ENCODE measurements at places on chromosomes 13 and 19. TPM values are rescaled to one million over a fixed set of nuclear protein-coding genes. Genes with fewer than 3 reads are reported as not detected.

GRCh38 chr13:114272977-114273376 is 8.4 kb upstream of the UPF3A start:
- H3K27ac ChIP-seq, result no peak overlapping the region
- no peaks in the 10 kb centered on the region for H3K27me3 ChIP-seq
- H3K4me3 ChIP-seq, result no peak overlapping the region

The WDR62 gene
- 0.99 TPM for total RNA-seq

The CEACAM4 gene
- 4.0 TPM for total RNA-seq

DNA sequence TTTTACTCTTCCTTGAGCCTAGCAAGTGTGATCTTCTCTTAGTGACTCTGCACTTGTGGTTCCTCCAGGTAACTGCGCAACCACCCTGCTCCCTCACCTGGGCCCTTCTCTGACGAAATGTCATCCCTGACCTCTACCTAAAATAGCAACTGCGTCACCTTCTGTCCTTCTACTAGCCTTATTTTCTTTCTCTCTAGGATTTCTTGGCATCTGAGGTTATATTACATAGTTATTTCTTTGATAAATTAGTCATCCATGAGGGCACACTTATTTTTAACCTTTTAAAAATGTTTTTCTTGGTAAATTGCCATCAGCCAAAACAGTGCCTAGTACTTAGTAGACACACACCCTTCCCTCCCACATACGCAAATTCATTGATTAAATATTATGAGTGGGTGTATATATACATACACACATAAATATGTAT is 355.5 kb downstream of the ENOX1 start:
- DNase-seq, result no peak
- no peaks in the 10 kb centered on the region for H3K27me3 ChIP-seq
- H3K4me3 ChIP-seq, result peak overlapping the region; percentile 18
- no peaks in the 10 kb centered on the region for H3K36me3 ChIP-seq

The SMAD9 gene
- total RNA-seq, result 34.9 TPM

GRCh38 chr13:29190298-29190697 is 370.2 kb downstream of the MTUS2 start:
- H3K4me1 ChIP-seq, result no peaks in the 10 kb centered on the region
- no peaks in the 10 kb centered on the region for H3K27me3 ChIP-seq
- no peak overlapping the region for H3K4me3 ChIP-seq
- no peak for DNase-seq
- H3K36me3 ChIP-seq, result no peaks in the 10 kb centered on the region
- H3K27ac ChIP-seq, result no peak overlapping the region

- H3K27me3 ChIP-seq, result no peaks in the 10 kb centered on the region
- no peak for DNase-seq
- no peaks in the 10 kb centered on the region for H3K36me3 ChIP-seq
- no peak overlapping the region for H3K27ac ChIP-seq
- H3K4me1 ChIP-seq, result no peaks in the 10 kb centered on the region
Observed at GRCh38 chr19:30049226-30049625, 107.2 kb downstream of the URI1 start.

DNA sequence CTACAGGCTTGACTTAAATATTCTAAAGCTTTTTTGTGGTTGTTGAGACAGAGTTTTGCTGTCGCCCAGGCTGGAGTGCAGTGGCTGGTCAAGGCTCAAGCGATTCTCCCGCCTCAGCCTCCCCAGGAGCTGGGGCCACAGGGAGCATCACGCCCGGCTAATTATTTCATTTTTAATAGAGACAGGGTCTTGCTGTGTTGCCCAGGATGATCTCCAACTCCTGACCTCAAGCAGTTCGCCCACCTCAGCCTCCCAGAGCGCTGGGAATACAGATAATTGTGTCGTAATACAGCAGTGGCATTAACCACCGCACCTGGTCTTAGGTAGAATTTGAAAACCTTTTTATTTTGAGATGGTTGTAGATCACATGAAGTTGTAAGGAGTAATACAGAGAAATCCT is 1.5 kb upstream of the DCUN1D2 start:
- peak overlapping the region; percentile 74 for H3K27ac ChIP-seq
- H3K27me3 ChIP-seq, result no peaks in the 10 kb centered on the region
- H3K4me1 ChIP-seq, result peaks cover 69% of the 10 kb centered on the region
- H3K36me3 ChIP-seq, result no peaks in the 10 kb centered on the region
- no peak for DNase-seq

DNA sequence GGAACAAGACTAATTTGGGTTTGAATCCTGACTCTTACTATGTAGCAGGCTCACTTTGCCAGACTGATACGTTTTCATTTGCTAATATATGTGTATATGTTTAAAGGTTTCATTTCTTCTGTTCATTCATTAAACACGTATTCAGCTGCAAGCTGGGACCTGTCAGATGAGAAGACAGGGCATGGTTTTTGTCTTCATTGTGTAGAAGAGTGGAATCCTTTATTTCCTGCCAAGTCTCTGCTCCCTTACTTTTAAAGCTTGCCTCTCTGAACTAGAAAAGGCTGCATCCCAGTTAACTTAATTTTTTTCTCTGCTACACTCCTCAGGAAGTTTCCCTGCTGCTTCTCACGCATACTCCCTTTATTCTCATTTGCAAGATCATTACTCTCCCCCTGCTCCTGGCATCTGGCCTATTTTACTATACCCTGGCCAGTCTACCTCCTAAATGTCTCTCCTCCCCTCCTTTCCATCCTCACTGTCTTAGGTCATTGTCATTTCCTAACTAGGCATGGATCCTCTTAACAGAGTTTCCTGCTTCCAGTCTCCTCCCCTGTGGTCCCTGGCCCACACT is 141.0 kb upstream of the TMTC4 start:
- no peaks in the 10 kb centered on the region for H3K27me3 ChIP-seq
- no peak overlapping the region for H3K4me3 ChIP-seq
- H3K36me3 ChIP-seq, result no peaks in the 10 kb centered on the region
- no peak overlapping the region for H3K27ac ChIP-seq
- no peaks in the 10 kb centered on the region for H3K4me1 ChIP-seq
- no peak for DNase-seq

DNA sequence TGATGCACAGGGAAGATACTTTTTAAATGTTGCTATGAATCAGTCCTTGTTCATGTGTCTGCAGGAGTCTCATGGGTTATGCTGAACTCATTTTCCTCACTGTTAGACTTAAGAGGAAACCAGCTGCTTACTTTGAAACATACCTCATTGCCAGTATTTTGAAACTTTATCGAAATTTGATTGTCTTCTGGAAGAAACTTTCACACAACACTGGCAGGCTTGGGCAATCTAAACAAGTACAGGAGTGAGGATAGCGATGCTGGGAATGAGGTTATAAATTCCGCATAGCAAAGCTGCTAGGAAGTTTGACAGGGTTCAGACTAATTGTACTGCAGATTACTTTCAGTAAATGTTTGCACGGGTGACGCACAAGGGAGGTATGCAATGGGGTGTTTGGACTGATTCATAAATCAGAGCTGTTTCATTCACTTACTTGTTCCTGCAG is 245.7 kb downstream of the DNAJC15 start:
- no peaks in the 10 kb centered on the region for H3K27me3 ChIP-seq
- H3K4me1 ChIP-seq, result peaks cover 23% of the 10 kb centered on the region
- H3K27ac ChIP-seq, result no peak overlapping the region
- DNase-seq, result no peak
- H3K36me3 ChIP-seq, result no peaks in the 10 kb centered on the region

GRCh38 chr13:32114284-32114950 is 82.8 kb downstream of the FRY start:
- peaks cover 21% of the 10 kb centered on the region for H3K4me1 ChIP-seq
- H3K27ac ChIP-seq, result peak overlapping the region; percentile 68
- no peak for DNase-seq

GRCh38 chr13:94813920-94814475 is 101.7 kb upstream of the SOX21 start:
- DNase-seq, result no peak
- H3K4me1 ChIP-seq, result no peaks in the 10 kb centered on the region
- H3K36me3 ChIP-seq, result no peaks in the 10 kb centered on the region
- no peak overlapping the region for H3K4me3 ChIP-seq
- no peak overlapping the region for H3K27ac ChIP-seq
- no peaks in the 10 kb centered on the region for H3K27me3 ChIP-seq

- peaks cover 26% of the 10 kb centered on the region for H3K4me1 ChIP-seq
- no peaks in the 10 kb centered on the region for H3K27me3 ChIP-seq
- peak overlapping the region; percentile 85 for H3K4me3 ChIP-seq
Observed at GRCh38 chr19:1592024-1592754, 476 bp downstream of the MBD3 start.

DNA sequence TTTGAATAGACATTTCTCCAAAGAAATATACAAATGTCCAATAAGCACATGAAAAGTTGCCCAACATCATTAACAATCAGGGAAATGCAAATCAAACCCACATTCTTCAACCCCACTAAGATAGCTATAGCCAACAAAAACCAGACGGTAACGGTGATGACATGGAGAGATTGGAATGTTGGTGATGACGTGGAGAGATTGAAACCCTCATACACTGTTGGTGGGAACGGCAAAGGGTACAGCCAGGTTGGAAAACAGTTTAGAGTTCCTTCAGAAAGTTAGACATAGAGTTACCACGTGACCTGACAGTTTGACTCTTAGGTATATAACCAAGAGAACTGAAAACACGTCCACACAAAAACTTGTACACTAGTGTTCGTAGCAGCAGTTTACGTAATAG is 48.1 kb downstream of the TNFRSF19 start:
- no peak for DNase-seq
- no peak overlapping the region for H3K4me3 ChIP-seq
- H3K27ac ChIP-seq, result no peak overlapping the region

- no peaks in the 10 kb centered on the region for H3K4me1 ChIP-seq
- no peak for DNase-seq
- no peaks in the 10 kb centered on the region for H3K27me3 ChIP-seq
- no peak overlapping the region for H3K4me3 ChIP-seq
- H3K27ac ChIP-seq, result no peak overlapping the region
- H3K36me3 ChIP-seq, result no peaks in the 10 kb centered on the region
Observed at GRCh38 chr19:1549332-1549945, 18.7 kb downstream of the MEX3D start.
